NCI-H526 (cell line): ENCODE measurements at places on chromosomes 4 and X.

GRCh38 chr4:104421566-104421965, 73.1 kb downstream of the CXXC4 start:
- no peak for DNase-seq

GRCh38 chr4:24470666-24471485, 113.5 kb downstream of the DHX15 start:
- DNase-seq: peak; percentile 59

DNA sequence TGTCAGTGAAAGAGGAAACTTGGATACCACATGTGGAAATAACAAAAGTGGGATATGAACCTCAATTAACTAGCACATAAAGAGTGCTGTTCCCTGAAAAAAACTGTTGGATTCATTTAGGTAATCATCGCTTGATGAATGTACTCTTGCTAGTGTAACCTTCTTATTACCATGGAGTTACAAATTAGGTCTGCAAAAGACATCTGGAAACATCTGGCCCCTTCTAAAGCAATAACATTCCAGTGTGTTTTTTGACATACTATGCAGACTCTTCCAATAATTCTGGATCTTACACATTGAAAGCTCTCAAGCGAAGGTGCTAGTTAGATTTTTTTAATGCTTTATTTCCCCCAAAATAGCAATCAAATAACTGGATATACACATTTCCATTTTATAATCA, 134.6 kb downstream of the ATP10D start:
- DNase-seq: no peak

DNA sequence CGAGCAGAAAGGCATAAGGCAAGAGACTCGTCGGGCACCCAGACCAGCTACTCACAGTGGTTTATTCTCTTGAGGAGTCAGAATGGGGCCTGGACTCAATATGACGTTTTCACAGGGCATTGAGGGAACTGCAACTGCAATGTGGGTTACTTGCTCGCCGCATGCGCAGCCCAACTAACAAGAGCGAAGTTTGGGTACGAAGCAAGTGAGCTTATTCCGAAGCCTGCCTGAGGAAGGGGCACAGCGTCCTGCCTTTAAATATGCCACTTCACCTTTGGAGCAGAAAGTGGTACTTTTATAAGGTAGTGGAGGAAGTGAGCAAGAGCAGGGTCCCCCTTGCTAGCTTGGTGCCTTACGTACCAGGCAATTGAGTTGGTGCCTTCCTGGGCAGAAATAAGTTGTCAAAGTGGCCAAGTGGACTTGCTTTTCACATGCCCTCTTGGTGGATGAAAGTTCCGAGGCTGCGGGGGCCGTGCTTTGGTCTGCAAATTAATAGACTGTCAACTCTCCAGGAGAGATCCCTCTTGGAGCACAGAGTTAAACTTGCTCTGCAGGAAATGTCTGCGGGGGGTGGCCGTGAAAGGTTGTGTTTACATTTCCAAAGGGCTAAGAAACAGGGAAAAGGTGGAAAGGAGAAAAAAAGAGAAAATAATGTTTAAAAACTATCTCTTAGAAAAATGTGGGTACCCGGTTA, 480.4 kb downstream of the TRIML1 start:
- no peak for DNase-seq

DNA sequence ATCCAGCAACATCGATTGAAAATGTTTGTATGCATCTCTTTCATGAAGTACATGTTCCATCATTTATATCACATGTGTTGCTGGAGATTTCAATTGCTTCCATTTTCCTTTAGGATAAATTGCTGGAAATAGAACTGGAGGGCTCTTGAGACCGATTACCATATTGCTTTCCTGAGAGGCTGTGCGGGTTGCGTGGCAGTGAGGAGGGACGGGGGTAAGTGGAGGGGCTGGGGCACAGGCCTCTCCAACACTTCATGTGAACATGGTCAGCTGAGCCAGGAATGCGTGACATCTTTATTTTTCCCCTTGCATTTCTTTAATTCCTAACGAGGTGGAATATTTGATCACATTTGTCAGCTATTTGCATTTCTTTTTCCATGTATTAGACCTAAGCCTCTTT, 144.6 kb downstream of the TBL1X start:
- no peak for DNase-seq

GRCh38 chr4:75995727-75996126, 5.0 kb upstream of the SDAD1 start:
- peak; percentile 64 for DNase-seq

GRCh38 chr4:181682367-181683047, 560.7 kb upstream of the TENM3 start:
- no peak for DNase-seq

DNA sequence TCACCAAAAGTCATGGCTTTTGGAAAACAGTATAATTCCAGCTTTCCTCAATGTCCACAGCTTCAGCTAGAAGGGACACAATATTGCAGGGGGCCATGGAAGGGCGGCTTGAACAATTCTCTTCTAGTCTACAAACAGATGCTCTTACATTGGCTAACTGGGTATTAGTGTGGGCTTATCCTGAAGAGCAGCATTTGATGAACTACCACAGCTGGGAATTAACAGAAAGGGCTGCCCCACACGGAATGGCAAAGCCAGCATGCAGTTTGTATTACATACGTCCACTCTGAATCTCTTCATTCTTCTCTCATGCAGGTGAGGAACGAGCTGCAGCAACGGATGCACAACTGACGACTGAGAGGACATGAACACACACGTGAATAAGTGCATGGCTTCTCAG, 13.0 kb upstream of the PDCL2 start:
- no peak for DNase-seq

GRCh38 chr4:176376032-176376614, 56.4 kb downstream of the SPCS3 start:
- DNase-seq: no peak

DNA sequence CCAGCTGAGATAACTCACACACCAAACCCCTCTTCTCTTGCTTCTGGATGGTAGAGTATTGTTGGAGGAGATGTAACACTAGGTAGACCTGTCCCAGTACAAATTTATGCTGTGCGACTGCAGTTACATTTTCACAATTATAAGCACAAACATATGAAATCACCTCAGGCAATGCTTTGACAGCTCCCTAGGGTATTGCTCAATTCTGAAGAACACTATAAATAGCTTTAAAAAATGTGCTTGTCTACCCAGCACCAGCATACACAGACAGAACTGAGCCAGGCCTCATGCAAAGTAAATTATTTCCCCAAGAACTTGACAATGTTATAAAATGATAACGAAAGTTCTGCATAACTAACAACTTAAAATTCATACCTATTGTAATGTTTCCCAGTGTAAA, 1999.1 kb upstream of the ADGRL3 start:
- no peak for DNase-seq

- no peak for DNase-seq
Measured at GRCh38 chr4:146255463-146255862, 41.1 kb downstream of the REELD1 start.

- DNase-seq: no peak
Measured at GRCh38 chr4:151242305-151242704, 34.7 kb upstream of the PRSS48 start.

DNA sequence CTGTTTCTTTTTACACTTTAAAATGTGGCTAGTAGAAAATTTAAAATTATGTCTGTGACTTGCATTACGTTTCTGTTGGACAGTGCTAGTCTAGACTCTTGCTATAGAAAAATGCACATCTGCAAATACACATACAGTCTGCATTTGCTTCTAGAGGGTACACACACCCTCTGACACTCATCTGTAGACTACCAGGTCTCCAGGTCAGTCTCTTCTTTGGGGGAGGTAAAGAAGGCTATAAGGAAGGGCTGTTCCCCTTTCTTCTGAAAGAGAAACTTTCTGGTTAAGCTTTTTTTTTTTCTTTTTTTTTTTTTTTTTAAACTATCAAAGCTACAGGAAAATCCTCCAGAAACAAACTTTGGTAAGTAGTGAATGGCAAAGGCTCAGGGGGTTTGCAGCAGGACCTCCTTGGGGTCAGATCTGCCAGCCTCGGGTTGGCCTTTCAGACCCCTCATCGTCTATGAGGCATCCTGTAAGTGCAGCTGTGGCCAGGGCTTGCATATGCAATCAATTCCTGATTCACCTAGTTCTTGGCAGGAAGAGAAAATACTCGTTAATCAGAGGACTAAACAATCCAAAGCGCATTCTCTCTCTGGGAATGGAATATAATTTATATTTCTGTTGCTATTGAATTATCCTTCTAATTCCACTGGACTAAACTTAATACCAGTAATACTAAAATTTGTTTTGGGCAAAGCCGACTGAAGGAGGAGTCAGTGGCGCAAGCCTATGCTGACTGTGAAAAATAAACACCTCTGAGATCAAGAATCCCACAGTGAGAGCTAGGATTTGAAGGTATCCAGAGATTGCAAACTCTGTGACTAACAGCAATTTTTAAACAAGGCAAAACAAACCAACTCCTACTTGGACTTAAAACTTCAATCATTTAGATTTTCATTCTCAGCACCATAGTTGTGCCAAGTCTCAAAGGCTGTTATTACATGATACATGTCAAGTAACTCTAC, 109.3 kb upstream of the TBC1D9 start:
- DNase-seq: no peak

DNA sequence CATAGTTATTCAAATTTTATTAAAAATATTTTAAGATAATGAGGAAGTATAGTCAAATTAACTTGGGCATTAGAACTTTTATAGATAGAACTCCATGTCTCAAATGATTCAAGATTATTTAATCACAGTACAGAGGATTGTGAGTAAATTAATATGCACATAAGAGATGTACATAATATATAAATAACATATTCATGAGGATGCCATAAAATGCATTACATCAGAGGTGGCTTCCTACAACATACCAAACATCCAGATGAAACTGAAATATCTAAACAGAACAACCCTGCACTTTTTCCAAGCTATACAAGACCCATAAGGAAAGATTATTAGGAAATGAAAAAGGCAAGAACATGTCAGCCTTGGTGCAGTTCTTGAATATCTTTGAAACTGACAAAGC, 91.3 kb upstream of the NAP1L5 start:
- DNase-seq: no peak

GRCh38 chr4:2262145-2262943, 435 bp upstream of the MXD4 start:
- peak; percentile 95 for DNase-seq

GRCh38 chr4:142500966-142501365, 345.1 kb downstream of the INPP4B start:
- DNase-seq: no peak

- DNase-seq: no peak
Measured at GRCh38 chrX:134172588-134173259, 64.3 kb upstream of the CCDC160 start.

DNA sequence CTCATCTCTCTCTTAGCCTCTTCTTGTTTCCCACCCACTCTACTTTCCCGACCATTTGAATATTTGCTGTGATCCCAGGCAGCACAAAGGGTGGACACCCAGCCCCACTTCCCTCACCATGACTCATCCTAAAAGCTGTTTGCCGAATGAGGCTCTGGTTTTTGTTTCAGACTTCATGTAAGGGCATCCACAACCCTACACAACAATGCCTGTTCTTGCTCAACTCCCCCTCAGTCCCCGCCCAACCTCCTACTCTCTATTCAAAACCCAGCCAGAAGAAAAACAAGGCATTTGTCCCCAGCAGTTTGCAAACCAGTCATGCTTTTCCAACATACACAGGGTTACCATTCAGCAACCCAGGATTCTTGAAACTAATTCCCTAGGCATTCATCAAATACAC, 516.5 kb upstream of the CNKSR2 start:
- DNase-seq: no peak

DNA sequence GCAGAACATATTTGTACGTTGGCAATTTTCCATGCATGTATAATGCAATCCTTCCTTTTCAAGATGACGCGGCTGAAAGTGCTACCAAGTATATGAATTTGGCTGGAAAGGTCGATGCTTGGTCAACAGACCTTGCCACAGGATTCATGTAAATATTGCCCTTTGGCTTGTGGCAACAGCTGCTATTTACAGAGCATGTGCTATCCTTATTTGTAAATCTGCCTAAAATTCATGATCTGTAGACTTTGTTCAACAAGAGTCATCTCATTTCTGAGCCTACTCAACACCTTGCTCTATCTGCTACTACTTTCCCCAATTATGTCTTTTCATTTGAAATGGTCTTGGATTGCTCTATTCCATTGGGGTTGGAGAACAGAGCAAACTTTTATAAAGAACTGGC, 1.9 kb upstream of the SMARCA1 start:
- DNase-seq: no peak

DNA sequence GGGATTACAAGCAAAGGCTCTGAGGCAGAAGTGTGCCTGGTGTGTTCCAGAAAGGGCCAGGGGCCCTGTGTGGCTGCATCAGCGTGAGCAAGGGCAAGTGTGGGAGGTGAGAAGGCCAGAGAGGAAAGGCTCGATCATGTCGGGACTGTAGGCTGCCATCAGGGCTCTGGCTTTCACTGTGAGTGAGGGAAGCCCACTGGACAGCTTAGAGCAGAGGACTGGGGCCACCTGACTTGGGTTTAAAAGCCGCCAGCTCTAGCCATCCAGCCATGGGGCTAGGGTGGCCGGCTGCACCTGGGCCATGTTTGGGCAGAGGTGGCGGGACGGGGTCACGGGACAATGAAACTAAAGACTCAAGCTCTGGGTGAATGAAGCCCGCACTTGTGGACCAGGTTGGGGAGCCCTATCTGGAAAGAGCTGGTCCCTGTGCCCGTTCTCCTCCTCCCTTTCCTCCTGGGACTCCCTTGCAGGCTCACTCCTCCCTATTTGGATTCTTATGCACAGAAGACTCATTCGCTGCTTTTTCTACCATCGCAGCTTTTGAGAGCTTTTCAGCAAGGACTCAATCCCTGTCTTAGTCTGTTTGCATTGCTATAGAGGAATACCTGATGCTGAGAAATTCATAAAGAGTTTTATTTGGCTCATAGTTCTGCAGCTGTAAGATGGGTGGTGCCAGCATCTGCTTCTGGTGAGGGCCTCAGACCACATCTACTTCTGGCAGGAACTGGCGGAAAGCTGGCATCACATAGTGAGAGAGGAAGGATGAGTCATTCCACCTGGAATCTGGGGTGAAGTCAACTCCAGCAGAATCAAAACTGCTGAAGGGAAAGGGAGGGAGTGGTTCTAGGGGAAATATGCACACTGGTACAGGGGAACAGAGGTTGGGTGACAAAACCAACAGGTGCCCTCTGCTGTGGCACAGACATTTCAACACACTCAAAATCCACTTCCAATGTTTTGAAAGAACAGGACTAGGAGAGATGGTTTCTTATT, 15.3 kb downstream of the CTAG1B start:
- no peak for DNase-seq

GRCh38 chrX:44459501-44459900, 83.2 kb downstream of the FUNDC1 start:
- no peak for DNase-seq

- no peak for DNase-seq
Measured at GRCh38 chr4:143287572-143287923, 49.1 kb upstream of the GAB1 start.

- no peak for DNase-seq
Measured at GRCh38 chr4:121706595-121707021, 9.8 kb upstream of the ANXA5 start.

DNA sequence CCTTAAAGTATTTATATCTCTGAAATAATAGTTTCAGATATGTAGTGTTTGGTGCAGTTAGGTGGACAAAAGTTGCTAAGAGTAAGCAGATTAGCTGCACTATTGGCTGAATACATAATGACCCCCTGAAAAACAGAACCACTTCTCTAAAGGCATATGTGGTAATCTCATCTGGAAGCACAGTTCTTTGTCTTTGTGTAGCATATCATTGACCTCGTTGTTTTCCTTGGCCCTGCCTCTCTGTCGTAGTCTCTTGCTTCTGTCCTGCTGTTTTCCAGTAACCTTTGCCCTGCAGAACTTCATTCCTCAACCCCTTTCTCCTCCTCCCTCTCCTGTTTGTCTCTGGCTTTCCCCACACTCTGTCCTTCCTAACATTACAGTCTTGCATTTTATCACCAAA, 41.4 kb downstream of the JADE3 start:
- no peak for DNase-seq

GRCh38 chrX:153804621-153805020, 10.2 kb downstream of the SSR4 start:
- no peak for DNase-seq
